NCI-H146 (cell line): ENCODE measurements at places on chromosomes 4 and X.

DNA sequence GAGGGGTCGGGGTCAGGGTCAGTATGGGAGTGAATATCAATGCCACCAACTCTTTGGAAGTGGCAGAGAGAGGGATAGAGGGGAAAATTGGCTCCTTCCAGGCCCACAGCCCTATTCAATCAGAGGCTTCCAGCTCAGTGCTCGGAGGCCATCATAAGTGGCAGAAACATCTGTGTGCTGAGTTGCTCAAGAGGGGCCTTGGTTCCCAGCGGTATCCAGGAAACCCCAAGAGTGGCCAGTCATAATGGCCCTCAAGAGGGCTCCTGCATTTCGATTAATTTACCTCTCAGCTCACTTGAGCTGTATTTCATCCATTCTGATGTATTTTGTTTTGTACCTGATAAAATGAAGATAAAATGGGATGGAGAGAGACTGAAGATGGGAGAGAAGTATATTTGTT lies 154.3 kb upstream of the EOLA2 start:
- no peak for DNase-seq

GRCh38 chr4:168440442-168441264 lies 39.6 kb downstream of the DDX60L start:
- DNase-seq: no peak

GRCh38 chrX:23745786-23746185 lies 2.7 kb upstream of the ACOT9 start:
- no peak for DNase-seq

- no peak for DNase-seq
Observed at GRCh38 chr4:25938787-25939186, 24.8 kb downstream of the SMIM20 start.

GRCh38 chrX:134908356-134908755 lies 82.4 kb upstream of the SMIM10 start:
- DNase-seq: no peak

DNA sequence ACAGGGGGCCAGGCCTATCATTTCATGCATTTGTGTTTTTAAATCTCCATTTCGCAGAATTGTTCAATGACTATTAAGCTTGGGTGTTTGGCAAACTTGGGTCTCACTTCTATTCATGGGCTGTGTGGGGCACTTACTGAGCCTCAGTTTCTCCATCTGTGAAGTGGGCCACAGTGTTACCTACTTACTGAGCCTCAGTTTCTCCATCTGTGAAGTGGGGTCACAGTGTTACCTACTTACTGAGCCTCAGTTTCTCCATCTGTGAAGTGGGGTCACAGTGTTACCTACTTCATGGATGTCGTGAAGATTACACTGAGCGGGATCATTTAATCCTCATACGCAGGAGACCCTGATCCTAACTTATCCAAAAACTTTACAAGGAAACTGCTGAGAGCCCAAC lies 115.1 kb upstream of the STX18 start:
- no peak for DNase-seq

DNA sequence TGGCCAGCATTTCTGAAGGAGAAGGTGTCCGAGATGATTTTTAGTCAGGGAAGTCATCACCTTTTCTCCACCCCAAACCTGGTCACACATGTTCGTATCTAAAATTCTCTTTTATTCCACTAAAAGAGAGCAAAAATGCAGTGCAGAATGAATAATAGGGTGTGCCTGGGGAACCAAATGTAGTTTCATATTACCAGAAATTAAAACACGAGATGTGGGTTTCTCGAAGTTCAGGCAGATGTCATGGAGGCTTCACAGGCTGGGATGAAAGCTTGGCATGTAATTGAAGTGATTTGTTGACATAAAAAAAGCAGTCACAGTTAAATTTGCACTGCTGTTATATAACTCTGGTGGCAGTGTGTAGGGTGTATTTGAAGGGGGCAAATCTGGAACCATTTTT lies 165.5 kb upstream of the PDE5A start:
- no peak for DNase-seq

- DNase-seq: no peak
Observed at GRCh38 chr4:8547912-8548730, 32.1 kb upstream of the GPR78 start.
